ENCODE measurements at places on chromosomes 4 and X.

DNA sequence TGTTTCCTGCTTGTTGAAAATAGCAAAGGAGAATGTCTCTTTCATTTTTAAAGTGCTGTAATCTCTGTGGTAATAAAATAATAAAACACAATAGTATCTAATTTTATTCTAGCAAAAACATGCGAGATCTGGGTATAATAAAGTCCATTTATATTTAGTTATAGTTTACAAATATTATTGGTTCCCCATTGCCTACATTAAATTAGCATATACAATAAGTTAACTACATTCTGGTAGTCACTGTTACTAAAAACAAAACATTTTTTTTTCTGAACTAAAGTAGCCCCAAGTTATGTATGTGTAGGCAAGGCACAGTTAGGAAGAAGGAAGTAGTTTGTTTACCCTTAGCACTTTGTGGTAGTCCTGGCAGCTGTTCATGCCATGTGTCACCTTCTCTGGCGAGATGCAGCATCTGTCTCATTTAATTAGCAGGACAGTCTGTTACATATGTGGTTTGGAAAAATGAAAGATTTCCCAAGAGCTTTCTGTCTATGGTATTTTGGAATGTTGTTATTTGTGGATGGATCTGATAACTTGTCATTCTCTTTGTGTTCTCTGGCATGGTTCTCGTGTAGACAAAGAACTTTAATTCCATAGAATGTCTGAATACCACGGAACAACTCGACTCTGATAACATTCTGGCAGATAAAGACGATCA lies 231.3 kb upstream of the PITX2 start:
- no peak for DNase-seq

DNA sequence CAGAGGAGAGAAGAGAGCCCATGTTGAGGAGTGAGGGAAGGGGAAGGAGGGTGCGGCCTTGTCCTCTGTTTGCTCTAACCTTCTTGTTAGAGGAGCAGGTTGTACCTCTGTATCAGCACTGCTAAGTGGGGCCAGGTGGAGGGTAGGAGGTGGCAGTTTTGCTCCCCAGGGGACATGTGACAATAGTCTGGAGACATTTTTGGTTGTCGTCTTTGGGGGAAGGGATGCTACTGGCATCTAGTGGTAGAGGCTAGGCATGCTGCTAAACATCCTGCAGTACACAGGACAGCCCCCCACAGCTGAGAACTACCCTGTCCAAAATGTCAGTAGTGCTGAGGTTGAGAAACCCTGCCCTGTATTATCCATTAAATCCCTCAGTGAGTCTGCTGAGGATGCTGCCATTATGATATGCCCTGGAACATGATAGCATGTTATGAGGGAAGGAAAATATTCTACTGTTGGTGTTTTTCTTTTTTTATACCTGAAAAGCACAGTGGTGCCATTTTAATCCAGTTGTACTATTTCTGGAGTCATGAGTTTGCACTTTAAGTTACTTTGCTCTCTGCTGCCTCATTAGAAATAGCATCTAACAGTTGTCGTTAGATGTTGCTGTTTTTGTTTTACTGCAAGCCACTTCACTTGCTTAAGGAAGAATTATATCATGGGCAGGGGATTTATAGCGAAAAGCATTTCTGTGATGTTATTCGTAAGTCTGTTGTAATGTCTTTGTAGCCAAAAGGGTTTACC lies 90.6 kb downstream of the LRP2BP start:
- DNase-seq, result no peak

GRCh38 chr4:82744284-82744968 lies 54.2 kb downstream of the SCD5 start:
- DNase-seq, result no peak

GRCh38 chr4:173014113-173014558 lies 154.5 kb upstream of the GALNT7 start:
- no peak for DNase-seq

GRCh38 chr4:154457471-154457870 lies 34.1 kb downstream of the DCHS2 start:
- no peak for DNase-seq

GRCh38 chr4:56859841-56860240 lies 38.3 kb upstream of the SPINK2 start:
- no peak for DNase-seq

DNA sequence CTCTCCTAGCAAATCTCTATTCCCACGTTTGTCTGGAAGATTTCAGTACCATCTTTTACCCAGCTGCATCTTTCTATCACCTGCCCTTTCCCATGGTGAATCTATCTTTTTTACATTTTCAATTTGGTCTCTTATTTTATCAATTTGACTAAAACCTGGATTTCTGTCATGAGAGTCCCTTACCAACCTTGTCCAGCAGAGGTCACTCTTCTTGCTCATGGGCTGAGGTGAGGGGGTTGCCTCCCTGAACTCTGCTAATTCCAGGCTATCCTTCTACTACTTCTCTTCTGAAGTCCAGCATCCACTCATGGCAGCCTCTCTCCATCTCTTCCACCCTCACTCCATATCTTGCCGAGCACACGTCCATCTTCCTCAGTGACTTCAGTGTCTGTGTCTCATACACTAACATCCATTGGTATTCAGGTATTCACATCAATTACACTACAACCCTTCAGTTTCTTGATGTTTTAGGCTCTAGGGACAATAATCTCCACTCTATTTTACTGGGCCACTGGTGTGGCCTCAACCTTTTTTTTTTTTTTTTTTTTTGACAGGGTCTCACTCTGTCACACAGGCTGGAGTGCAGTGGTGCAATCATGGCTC lies 17.8 kb upstream of the ZNF827 start:
- DNase-seq, result peak; percentile 10

GRCh38 chrX:150224676-150225075 lies 138.4 kb upstream of the MAMLD1 start:
- no peak for DNase-seq

DNA sequence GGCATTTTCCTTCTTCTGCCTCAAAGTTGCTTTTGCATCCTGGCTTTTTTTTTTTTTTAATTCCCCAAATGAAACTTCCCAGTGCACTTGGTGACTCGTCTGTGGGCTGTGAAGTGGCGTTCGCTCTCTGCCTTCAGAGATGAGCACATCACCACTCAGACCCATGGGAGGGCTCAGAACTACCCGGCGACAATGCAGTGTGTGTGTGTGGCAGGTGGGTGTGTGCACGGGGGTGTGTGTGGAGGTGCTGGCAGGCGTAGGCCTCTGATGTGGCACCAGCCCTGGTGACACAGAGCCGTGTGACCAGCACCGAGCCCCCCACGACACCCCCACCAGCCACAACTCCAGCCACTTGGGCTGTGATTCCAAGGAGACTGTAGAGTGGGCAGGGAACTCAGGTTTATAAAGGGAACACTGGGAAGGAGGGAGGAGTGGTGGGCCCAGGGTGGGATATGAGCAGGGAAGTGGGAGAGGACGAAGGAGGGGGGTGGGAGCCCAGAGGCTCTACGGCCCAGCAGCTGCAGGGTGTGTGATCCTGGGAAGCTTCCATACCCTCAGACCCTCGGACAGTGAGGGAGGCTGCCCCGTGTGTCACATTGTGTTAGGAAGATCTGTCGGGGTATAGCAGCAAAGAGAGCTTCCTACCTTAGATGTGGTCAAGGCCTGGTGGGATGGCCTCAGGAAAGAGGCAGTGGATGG lies 6.0 kb upstream of the WFS1 start:
- DNase-seq, result no peak

DNA sequence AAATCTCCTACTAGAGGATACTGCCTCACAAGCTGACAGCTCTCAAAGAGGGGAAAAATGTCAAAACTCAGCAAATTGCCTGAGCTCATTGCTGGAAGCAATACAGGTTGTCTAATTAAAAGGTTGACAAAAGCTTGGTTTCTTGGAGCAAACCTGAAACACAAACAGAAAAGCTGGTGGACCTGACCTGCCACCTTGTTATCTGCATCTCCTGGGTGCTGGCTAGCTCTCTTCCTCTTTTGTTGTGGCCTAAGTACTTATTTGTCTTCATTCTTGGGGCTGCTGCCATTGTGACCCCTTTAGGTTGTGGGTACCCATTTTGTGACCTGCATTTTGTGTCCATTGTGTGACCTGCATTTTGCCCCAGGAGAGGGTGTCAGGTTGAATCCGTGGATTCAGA lies 184.5 kb downstream of the KIT start:
- no peak for DNase-seq

DNA sequence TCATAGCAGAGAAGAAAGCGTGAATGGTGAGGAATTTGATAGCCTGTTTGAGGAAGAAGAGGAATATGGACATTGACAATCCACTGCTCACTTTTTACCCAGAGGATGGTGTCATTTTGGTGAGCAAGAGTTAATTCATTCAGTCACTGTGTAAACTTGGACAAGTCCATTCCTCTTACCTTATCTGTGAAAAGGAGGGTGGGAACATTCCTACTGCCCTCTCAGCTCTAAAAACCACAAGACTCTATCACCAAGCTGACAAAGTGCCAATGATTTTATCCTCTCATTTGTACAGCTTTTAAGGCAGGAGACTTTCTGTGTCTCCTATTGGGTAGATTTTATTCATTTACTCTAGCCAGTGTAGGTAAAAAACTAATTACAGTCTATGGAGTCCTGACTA lies 103.8 kb downstream of the LUZP4 start:
- DNase-seq, result no peak

GRCh38 chrX:74514384-74514783 lies 93.1 kb downstream of the SLC16A2 start:
- no peak for DNase-seq

GRCh38 chr4:93791570-93792195 lies 36.9 kb upstream of the ATOH1 start:
- DNase-seq, result no peak

DNA sequence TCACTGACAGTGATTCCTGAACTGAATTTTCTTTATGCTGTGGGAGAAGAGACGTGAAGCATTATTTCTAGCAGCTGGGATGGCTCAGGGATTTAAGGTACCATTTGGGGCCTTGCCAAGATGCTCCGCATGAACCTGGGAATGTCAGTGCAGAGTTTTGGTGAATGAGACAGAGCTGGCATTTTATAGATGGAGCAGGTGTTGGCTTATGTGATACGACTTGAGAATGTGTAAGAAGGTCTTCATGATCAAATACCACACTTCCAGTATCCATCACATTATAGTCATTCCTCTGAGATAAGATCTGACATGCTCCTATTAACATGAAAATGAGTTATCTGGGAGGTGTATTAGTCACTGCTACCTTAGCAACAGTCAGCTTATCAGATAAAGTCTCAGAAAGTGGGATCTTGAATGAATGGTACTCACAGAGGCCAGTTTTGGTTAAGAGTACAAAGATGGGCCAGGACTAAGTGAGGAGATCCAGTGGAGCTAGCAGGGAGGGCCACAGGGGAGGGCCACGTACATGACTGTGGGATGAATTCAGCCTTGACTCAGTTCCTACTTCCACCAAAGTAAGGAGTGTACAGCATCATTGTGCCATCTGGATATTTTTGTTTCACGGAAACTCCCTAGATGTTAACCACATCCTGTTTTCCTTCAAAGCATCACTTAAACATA lies 116.7 kb downstream of the SPCS3 start:
- DNase-seq, result peak; percentile 81

- DNase-seq, result no peak
Observed at GRCh38 chr4:121519236-121519838, 138.5 kb upstream of the QRFPR start.

GRCh38 chr4:150582146-150582872 lies at the start of gene MAB21L2:
Gene MAB21L2, plus strand, starts transcription at chr4:150582151. Its CDS starts 879 bp downstream, at chr4:150583030.
- DNase-seq, result no peak

GRCh38 chr4:47692691-47693090 lies 145.2 kb downstream of the CORIN start:
- DNase-seq, result no peak

- no peak for DNase-seq
Observed at GRCh38 chrX:2710041-2710840, 19.1 kb downstream of the CD99 start.

GRCh38 chr4:4792466-4792865 lies 67.0 kb upstream of the MSX1 start:
- DNase-seq, result no peak

DNA sequence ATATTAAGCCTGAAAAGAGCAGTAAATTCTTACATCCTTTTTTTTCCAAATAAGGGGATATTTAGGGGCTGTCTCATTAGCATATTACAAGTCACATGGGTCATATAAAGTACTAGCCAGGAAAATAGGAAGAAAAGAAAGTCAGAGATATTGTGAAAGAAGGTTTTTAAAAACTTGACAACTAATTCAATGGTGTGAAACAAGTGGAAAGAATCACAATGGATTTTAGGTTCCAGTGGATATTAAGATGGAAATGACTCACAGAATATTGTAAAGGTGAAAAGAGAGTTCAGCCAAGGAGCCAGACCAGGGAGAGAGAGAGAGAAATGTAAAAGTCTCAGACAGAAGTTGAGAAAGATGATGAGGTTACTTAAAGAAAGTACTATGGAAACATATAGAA lies 297.2 kb downstream of the IQCM start:
- no peak for DNase-seq

GRCh38 chr4:110900213-110900769 lies 277.4 kb upstream of the PITX2 start:
- no peak for DNase-seq

- no peak for DNase-seq
Observed at GRCh38 chrX:48030237-48030636, 23.4 kb downstream of the SPACA5 start.

GRCh38 chr4:10640561-10641201 lies 43.9 kb downstream of the CLNK start:
- DNase-seq, result no peak

DNA sequence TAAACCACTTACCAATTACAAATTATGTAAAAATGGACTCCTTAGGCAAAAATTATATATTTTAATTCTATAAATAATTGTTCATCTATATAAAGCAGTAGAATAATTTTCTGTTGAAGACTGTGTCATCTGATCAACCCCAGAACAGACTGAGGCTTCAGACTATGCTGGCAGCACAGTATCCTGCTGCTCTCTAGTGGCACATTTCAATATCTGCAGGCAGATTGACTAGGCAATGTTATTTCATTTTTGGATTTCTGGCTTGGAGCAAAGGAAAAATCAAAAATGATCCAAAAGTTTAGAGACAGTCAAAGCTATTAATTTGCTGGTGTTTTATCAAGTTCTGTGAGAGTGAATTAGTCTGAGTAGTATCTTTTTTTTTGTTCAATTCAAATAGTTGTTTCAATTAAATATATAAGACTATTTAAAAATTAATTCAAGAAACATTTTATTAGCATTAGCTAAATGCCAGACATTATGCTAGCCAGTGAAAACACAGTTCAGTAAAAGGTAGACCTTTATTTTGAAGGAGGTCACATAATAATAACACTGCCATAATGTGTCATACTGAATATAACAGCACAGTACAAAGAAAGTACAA lies 21.3 kb upstream of the SULT1E1 start:
- peak; percentile 29 for DNase-seq

DNA sequence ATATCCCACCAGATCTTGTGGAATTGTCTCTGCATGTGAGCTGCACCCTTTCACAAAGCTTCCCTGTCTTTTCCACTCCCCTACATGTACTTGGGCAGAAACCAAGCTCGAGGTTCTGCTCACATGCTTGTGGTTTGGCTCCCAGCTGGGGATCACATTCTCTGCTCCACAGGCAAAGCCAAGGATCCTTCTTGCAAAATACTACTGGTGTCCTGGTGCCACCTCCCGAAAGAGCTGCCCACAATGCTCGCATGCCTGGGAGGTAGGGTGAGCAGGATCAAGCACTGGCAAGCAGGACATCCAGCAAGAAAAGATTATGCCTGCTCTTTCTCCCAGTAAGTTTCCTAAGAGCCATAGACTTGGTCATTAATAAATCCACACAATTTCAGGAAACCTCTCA lies 45.1 kb upstream of the PPARGC1A start:
- no peak for DNase-seq

Data from SW 1271 (cell line).